ENCODE measurements at places on chromosomes 1 and 21.

DNA sequence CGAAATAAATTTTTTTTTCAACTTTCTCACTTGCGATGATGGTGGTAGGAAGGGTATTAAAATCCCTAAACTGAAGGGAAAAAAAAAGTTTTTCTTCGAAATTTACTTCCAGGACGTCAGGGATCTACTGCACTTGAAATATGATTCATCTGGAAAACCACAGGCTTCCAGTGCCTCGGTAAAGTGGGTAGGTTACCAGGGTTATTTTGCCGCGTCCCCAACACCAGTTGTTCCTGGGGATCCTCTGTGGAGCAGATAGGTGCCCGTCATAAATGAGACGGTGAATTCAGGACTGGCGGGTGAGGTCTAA lies 773 bp downstream of the RABIF start:
- no peak for DNase-seq

DNA sequence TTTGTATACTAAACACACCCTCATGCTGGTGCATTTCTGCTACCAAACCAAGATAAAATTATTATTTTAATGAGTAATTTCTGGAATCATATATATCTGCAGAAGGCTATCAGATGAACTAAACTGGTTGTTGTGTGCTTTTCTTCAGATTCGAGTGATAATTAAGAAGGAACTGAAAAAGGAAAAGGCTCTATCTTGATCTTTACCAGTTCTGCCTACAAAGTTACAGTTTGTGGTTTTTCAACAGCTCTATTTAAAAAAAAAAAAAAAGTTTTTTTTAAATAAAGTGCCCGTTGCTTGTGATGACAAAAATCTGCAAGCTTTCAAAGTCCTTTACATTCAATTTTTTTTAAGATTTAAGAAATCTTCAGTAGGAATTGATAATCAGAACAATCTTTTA lies 13.6 kb downstream of the DENND1B start:
- no peak for DNase-seq

- no peak for DNase-seq
Observed at GRCh38 chr1:173864179-173864867, 3.5 kb downstream of the GAS5 start.

- no peak for DNase-seq
Observed at GRCh38 chr1:178060789-178061556, 32.9 kb upstream of the RASAL2 start.

DNA sequence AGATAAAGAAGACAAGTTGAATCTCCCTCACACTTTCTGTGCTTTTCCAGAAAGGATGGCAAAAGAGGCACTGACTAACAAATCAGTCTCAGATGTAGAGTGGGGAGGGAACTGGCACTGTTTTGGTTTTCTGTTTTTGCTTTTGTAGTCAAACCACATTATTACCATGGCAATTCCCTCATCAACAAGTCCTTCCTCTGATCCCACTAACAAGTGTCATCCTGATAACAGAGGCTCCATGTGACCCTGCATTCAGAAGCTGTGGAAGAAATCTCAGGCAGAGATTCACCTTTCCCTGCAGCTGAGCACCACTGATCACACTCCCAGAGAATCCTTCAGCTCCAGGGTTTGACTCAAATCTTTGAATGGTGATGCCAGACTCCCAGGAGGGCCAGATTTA lies 203.4 kb downstream of the TNR start:
- no peak for DNase-seq

DNA sequence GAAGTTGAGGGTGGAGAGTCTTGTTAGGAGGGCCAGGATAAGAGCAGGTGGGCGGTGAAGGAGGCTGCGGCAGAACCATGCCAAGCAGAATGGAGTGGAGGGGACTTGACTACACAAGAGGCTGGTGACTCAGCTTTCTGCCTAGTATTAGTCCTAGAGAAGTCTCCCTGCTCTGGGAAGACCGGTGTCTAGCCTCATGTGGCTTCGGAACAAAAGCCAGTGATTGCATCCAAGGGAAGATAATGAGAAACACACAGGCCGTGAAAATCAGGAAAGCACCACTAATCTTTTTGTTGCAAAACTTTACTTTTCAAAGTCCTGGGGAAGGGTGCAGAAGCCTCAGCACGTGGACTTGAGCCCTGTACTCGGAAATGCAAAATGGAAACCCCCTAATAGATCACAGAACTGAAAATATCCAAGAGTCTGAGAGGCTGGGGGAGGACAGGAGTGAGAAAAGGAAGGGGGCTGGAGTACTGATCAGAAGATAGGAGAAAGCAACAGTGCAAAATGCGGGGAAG lies 31.4 kb downstream of the DDR2 start:
- DNase-seq = no peak

GRCh38 chr1:119367432-119368124 lies 1.0 kb upstream of the HAO2 start:
- peak; percentile 32 for DNase-seq

GRCh38 chr1:63042278-63042677 lies 258.3 kb downstream of the ATG4C start:
- DNase-seq = peak; percentile 31

GRCh38 chr1:209382231-209383100 lies 201.0 kb upstream of the CAMK1G start:
- no peak for DNase-seq

- no peak for DNase-seq
Observed at GRCh38 chr1:54986533-54986932, 6.1 kb downstream of the TMEM61 start.

- DNase-seq = no peak
Observed at GRCh38 chr1:103783944-103784377, 34.3 kb downstream of the AMY1C start.

DNA sequence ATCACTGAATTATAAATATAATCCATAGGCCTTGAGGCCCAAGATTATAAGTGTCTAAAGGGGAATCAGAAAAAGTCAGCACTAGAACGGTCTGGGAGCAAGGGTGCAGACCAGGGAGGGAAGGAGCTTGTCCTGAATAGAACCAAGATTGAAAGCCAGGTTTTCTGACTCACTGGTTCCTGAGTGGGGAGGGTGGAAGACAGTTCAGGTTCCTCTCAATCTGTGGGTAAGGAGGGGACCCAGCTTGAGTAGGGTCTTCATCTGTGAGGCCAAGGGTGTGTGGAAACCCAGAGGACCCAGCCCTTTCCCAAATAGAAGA lies 842 bp downstream of the LENEP start:
- no peak for DNase-seq

DNA sequence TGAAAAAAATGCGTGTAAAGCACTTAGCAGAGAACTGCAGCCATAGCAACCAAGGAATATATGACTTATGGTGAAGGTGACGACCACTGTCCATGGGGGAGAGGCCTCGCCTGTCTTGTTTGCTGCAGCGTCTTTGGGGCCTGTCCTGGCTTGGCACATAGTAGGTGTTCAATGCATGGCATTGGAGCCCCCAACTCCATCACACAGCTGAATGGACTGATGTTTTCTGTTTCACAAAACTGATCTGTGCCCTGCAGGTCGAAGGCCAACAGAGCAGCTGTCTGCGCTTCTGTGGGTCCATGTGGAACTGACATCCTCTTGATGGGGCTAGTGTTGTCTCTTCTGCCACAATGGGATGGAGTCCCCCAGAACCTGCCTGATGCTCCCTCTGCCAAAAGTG lies 296.0 kb downstream of the PTPRU start:
- no peak for DNase-seq

DNA sequence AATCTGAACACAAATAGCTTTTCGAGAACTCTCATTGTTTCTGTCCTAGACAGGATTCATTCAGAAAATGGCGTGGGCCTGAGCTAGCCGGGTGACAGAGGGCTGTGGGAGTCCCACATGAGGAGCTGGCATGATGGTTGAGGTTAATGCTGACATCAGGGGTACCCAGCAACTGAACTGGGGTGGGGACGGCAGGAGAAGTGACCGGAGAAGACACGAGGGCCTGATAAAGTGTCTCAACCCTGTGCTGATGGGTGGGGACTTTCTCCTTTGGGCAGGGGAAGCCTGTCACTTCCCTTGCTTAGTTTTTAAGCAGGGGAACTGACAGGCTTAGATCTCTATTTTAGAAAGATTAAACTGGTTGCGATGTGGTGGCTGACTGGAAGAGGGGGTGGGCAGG lies 14.6 kb downstream of the CHIT1 start:
- no peak for DNase-seq

- DNase-seq = no peak
Observed at GRCh38 chr1:236685205-236685916, 938 bp upstream of the ACTN2 start.

GRCh38 chr1:157521056-157521455 lies 31.3 kb downstream of the FCRL5 start:
- DNase-seq = no peak

GRCh38 chr1:234393190-234393589 lies 19.9 kb downstream of the COA6 start:
- DNase-seq = no peak

GRCh38 chr1:162067466-162067865 lies 2.0 kb upstream of the NOS1AP start:
- no peak for DNase-seq

Data from left kidney (tissue), 8 donors.